ENCODE measurements at places on chromosomes 13 and 19. TPM values are rescaled to one million over a fixed set of nuclear protein-coding genes. Genes with fewer than 3 reads are reported as not detected.

- peak overlapping the region; percentile 53 for H3K4me3 ChIP-seq
- peaks cover 24% of the 10 kb centered on the region for H3K27me3 ChIP-seq
- peaks cover 57% of the 10 kb centered on the region for H3K4me1 ChIP-seq
- peak; percentile 90 for DNase-seq
Observed at GRCh38 chr19:45643024-45643926, 4.1 kb upstream of the EML2 start.

- no peaks in the 10 kb centered on the region for H3K4me1 ChIP-seq
- no peak for DNase-seq
- no peaks in the 10 kb centered on the region for H3K36me3 ChIP-seq
- no peak overlapping the region for H3K27ac ChIP-seq
Observed at GRCh38 chr13:97875911-97876310, 77.6 kb upstream of the IPO5 start.

- DNase-seq = peak; percentile 66
- no peaks in the 10 kb centered on the region for H3K36me3 ChIP-seq
- H3K4me3 ChIP-seq = peak within 1 kb of the TSS; percentile 87
- peak within 1 kb of the TSS; percentile 96 for H3K27ac ChIP-seq
- peaks cover 66% of the 10 kb centered on the region for H3K4me1 ChIP-seq
Observed at GRCh38 chr19:46860846-46861690, at the start of gene ARHGAP35. Gene ARHGAP35 (plus strand): TSS chr19:46860997. CDS start chr19:46918676, 57,679 bp downstream.

The CGB5 gene
- total RNA-seq = not detected

The TEX29 gene
- total RNA-seq = 0.97 TPM

- H3K27ac ChIP-seq = no peak overlapping the region
- H3K36me3 ChIP-seq = no peaks in the 10 kb centered on the region
- H3K4me1 ChIP-seq = no peaks in the 10 kb centered on the region
Observed at GRCh38 chr13:34020388-34020787, 202.4 kb downstream of the RFC3 start.

The SLC6A16 gene
- 4.9 TPM for total RNA-seq

GRCh38 chr13:23996456-23996855 lies 99.2 kb upstream of the C1QTNF9B start:
- peak overlapping the region; percentile 62 for H3K27ac ChIP-seq
- peaks cover 5% of the 10 kb centered on the region for H3K4me1 ChIP-seq
- H3K27me3 ChIP-seq = no peaks in the 10 kb centered on the region

- H3K27ac ChIP-seq = peak overlapping the region; percentile 44
- no peaks in the 10 kb centered on the region for H3K27me3 ChIP-seq
- H3K4me3 ChIP-seq = no peak overlapping the region
Observed at GRCh38 chr13:21079761-21080592, 18.6 kb upstream of the LATS2 start.

DNA sequence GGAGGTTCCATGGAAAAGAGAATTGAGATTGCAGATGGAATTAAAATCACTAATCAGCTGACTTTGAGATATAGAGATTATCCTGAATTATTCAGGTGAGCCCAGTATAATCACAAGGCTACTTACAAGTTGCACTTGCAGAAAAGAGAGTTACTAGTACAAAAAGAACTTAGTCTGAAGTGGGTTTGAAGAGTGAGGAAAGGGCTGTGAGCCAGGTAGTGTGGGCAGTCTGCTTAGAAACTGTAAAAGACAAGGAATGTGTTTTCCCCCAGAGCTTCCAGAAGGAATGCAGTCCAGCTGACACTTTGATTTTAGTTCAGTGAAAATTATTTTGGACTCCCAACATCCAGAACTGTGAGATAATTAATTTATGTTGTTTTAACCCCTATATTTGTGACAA lies 285.4 kb upstream of the GPC6 start:
- no peak overlapping the region for H3K27ac ChIP-seq
- no peaks in the 10 kb centered on the region for H3K27me3 ChIP-seq
- H3K36me3 ChIP-seq = no peaks in the 10 kb centered on the region
- DNase-seq = no peak
- no peak overlapping the region for H3K4me3 ChIP-seq
- no peaks in the 10 kb centered on the region for H3K4me1 ChIP-seq

DNA sequence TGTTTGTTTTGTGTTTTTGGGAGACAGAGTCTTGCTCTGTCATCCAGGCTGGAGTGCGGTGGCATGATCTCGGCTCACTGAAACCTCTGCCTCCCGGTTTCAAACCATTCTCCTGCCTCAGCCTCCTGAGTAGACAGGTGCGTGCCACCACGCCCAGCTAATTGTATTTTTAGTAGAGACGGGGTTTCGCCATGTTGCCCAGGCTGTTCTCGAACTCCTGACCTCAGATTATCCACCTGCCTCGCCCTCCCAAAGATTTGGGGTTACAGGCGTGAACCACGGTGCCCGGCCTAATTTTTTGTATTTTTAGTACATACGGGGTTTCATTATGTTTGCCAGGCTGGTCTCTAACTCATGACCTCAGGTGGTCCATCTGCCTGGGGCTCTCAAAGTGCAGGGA lies 8.3 kb upstream of the ZNF681 start:
- no peak overlapping the region for H3K4me3 ChIP-seq
- no peak for DNase-seq
- H3K4me1 ChIP-seq = peaks cover 4% of the 10 kb centered on the region
- H3K36me3 ChIP-seq = no peaks in the 10 kb centered on the region
- no peaks in the 10 kb centered on the region for H3K27me3 ChIP-seq
